Fibroblast of lung (primary cell): ENCODE measurements at places on chromosomes 3 and 15. TPM values are rescaled to one million over a fixed set of nuclear protein-coding genes. Genes with fewer than 3 reads are reported as not detected.

The NT5DC2 gene
- total RNA-seq: 18.0 and 20.3 TPM in 2 replicates

The IMPG2 gene
- total RNA-seq: 0.33 and 0.51 TPM in 2 replicates

The GNAT1 gene
- total RNA-seq: not detected in 2 replicates

The MOBP gene
- not detected in 2 replicates for total RNA-seq

The ITGA11 gene
- total RNA-seq: 29.6 and 43.7 TPM in 2 replicates

The TPRG1 gene
- 0.99 and 1.8 TPM in 2 replicates for total RNA-seq

The ARL14 gene
- total RNA-seq: not detected in 2 replicates

The MYEF2 gene
- total RNA-seq: 6.2 and 13.5 TPM in 2 replicates

The OSBPL10 gene
- 3.6 and 7.1 TPM in 2 replicates for total RNA-seq

The GP9 gene
- total RNA-seq: not detected in 2 replicates

The THAP10 gene
- 2.3 and 5.0 TPM in 2 replicates for total RNA-seq

The SPINK8 gene
- total RNA-seq: not detected in 2 replicates
